ENCODE measurements at places on chromosomes 2 and 18.
A peak's percentile ranks its signal among the peaks of the same experiment; 100 is the strongest.

- no peak for DNase-seq
Observed at GRCh38 chr2:197944416-197945096, 140.2 kb downstream of the PLCL1 start.

- peak; percentile 34 for DNase-seq
Observed at GRCh38 chr2:40511661-40512213, 59.8 kb upstream of the SLC8A1 start.

DNA sequence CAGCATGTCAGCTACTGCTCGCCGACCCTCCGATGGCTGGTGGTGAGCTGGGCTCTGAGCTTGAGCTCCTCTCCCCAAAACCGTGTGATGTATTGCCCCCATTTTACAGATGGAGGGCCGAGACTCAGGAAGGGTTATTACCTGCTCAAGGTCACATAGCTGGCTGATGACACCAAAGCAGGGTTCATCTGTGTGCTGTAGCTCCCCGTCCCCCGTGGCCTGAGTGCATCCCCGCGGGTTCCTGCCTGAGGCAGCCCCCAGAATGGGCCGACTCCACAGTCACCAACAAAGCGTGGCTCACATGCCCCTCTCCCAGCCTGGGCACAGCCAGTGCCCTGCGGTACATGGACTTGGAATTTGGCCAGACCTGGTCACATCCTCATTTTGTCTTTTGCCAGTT is 198.6 kb downstream of the TFCP2L1 start:
- DNase-seq = no peak

DNA sequence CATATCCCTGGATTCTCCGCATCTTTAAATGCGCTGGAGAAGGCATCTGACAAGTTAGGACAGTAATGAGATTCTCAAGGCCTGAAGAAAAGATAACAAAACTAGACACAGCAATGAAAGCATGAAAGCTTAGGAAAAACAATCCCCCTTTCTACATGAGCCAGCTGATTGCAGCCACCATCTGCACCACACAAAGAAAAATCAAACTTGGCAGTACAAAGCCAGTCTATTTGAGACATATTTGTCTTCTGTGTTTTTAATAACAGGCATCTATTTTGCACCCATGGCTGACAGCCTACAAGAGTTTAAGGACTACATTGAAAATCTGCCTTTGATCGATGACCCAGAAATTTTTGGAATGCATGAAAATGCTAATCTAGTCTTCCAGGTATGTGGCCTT is 83.6 kb downstream of the TRABD2A start:
- DNase-seq = no peak

GRCh38 chr2:99573634-99574251 is 83.9 kb upstream of the REV1 start:
- DNase-seq = no peak

GRCh38 chr18:8741117-8741516 is 35.8 kb downstream of the MTCL1 start:
- no peak for DNase-seq

- no peak for DNase-seq
Observed at GRCh38 chr18:8719192-8719591, 13.8 kb downstream of the MTCL1 start.

DNA sequence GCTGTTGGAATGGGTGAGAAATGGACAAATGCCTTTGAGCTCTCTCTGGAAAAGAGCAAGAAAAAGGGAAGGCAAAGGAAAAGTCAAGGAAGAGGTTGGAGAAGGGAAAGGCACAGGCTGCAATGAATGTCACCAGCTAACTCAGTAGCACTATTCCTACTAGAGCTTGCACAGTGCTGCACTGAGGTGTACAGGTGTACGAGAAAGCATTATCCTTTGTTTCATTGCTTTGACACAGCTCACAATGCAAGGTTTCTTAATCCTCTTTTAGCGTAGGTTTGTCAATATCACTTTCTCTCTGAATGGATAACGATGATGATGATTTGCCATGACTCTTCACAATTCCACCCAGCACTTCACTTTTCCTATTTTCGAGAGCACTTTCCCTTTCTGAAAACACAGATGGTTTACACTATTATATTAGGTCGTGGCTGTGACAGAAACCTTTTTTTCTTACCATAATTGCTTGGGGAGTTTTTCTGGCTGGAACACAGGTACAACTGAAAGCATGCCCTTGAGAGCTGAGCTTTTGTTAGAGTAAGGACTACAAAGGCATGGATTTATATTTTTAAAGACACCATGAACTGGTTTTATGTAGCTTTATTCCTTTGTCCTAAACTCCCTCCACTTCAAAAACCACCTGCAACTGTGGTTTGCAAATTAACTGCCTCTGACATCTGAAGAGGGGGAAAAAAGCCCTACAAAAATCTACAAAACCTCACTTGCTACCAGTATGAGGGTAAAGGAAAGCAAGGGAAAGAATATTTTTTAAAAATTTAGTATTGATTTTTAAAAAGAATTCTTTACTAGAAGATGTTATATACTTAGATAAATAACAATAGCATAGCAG is 265.5 kb downstream of the TGIF1 start:
- DNase-seq = no peak

- no peak for DNase-seq
Observed at GRCh38 chr18:7676253-7676873, 109.2 kb downstream of the PTPRM start.

DNA sequence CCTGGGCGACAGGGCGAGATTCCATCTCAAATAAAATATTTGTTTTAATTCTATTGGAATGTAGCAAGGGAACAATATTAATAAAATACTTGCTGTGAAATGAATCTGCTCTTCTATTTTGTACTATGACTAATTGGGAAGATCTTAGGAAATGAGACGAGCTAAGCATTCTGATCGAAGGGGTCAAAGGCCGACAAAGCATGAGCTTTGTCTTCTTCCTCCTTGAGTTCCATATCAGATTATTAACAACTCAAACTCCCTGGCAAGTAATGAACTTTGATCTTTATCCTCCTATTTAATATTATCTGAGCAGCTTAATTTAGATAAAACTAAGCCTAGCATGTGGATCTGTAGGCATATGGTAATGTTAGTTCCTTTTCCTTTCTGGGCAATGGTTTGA is 15.5 kb downstream of the GEMIN6 start:
- no peak for DNase-seq

DNA sequence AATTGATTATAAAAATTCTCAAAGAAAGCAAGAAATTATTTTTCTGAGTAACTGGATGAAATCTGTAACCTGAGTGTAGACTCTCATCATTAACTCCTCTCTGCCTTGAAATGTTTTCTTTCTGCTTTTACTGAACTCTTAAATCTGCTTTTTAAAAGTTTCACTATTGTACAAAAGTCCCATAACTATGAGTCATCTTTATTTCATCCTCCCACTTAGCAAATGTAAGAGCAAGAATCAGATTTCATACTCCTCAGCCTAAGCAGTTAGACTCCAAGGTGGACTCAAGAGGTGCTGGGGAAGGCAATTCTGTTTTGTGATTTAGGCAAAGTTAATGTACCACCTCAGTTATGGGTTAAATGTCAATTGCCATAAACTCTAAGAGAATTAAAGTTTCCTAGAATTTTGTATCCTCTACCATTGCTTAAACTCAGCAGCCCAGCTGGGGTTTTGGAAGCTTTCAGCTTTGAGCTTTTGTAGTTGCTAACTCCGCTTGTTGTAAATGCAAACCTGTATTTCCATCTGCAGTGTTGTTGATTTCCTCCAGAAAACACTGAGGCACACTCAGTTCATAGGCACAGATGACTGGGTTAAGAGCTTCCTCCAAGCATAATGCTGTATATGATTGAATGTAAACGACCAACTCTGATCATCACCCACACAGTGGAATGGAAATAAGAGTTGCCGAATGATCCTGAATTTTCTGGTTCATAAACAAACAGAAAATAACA is 268.8 kb downstream of the ARHGAP15 start:
- DNase-seq = peak; percentile 64

GRCh38 chr18:58355243-58355642 is 273.6 kb downstream of the ALPK2 start:
- DNase-seq = peak; percentile 42

DNA sequence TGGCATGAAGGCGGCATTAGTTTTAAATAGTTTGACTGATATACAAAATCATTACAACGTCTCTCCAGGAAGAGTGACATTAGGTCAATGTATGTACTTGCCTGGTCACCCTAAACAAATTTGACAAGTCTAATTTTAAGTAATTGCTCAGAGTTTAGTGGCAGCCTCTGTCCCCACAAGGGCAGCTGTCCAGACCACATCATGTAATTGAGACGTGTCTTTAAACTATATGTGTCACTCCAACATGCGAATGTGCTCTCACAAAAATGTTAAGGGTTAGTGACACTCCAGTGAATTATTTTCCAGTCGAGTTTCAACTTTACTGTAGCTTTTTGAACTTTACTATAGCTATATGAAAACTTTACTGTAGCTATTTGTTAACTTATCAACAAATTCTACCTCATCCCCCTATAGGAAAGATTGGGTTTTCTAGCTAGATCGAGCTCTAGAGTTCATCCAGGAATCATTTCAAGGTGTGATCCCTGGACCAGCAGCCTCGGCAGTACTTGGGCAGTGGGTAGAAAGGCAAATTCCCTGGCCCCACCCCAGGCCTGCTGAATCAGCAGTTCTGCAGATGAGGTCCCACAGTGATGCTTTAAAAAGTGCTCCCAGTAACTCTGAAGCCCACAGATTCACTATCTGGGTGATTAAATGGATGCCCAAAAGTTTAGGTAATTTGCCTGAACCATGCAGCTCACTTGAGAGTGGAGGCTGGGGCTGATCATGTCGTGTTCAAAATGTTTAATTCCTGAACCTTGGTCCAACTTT is 66.4 kb upstream of the POU3F3 start:
- DNase-seq = no peak

DNA sequence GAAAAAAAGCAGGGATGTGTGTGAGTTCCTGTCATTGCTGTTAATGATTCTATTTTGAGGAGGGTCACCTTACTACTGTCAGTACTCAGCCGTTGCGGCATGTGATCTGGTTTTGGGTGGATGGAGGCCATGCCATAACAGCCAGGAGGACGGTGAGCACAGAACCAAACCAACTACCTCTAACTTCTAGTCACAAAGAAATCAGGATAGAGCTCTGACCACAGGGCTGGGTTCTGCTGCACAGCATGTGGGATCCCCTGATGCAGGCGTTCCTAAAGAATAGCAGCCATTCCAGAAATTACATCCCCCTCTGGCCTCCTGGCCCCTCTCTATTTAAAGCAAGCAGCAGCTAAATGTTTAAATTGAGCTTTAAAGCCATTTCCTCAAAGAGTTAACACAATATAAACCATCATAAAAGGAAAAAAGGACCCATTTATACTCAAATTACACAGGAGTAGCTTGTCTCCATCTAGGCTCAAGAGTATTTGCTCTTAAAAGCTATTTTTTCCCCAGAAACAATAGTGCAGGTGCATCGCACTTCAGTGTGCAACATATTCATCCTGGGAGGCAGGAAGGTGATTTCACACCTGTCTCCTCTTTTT is 786.4 kb downstream of the RNF144A start:
- no peak for DNase-seq

GRCh38 chr2:161078211-161078539 is 82.1 kb upstream of the TANK start:
- no peak for DNase-seq

DNA sequence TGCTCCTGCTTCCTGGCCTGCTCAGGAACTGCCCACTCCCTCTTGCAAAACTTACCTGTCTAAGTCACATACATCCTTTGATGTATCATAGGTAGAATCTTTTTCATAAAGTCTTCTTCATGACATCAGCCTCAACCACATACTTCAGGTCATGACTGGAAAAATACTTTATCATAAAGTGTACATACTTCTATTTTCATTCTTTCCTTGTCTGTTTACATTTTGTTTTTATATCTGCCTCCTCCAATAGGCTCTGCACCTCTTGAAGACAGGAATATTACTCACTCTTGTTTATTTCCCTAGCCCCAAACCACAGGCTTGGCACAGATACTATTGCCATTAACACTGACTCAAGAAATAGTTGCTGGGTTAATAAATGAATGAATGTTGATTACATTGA is 43.6 kb upstream of the ZNF804A start:
- DNase-seq = peak; percentile 80

DNA sequence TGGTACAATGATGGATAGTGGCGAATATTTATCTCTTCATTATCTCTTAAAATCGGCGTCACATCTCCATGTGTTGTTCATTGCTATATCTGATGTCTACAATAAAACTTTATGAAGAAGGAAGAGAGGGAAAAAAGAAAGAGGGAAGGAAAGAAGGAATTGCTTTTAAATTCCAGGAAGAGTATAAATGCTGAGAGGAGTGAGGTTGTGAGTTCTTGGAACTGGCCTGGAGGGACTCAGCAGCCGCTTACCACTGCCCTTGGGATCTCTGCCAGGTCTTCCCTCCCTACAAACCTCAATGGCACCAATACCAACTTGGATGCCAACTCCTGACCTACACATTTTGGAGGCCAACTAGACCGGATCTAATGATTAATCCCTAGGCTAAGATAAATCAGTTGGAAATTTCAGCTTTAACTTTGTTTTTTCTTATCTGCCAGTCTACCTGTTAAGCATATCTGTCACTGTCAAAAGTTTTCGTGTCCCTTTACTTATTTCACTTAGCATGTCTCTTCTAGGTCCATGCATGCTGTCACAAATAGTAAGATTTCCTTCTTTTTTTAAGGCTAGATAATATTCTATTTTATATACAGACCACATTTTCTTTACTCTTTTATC is 9.8 kb downstream of the SCN9A start:
- no peak for DNase-seq

GRCh38 chr2:525021-525420 is 152.2 kb downstream of the TMEM18 start:
- no peak for DNase-seq

DNA sequence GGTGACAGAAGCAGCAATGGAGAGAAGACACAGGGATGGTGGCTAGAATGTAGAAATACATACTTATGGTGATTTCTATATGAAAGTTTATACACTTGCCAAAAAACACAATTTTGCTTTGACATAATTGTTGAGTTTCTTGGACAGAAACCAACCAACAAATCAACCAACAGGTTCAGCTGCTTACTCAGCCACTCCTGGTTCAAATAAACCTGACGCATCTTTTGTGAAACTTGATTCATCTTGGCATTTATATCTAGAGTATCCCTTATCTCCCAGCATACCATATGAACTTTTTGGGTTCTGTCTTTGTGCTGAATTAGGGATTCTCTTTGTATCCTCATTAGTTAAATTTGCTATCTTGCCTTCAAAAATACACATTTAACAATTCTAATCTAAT is 54.1 kb upstream of the ERBB4 start:
- DNase-seq = no peak

DNA sequence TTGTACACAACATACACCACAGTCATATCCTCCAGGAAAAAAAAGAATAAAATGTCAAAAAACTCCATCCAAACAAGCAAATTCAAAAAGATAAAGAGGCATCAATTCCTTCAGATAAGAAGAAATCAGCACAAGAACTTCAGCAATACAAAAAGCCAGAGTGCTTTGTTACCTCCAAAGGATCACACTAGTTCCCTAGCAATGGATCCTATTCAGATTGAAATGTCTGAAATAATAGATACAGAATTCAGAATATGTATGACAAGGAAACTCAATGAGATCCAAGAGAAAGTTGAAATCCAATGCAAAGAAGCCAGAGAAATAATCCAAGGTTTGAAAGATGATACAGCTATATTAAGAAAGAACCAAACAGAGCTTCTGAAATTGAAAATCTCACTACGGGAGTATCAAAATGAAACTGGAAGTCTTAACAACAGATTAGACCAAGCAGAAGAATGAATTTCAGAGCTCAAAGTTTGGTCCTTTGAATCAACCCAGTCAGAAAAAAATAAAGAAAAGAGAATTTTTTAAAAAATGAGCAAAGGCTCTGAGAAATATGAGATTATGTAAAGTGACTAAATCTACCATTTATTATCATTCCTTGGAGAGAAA is 80.6 kb downstream of the TRABD2A start:
- DNase-seq = no peak

All from ELR (cell line).